ENCODE measurements at places on chromosomes 16 and 17.

GRCh38 chr16:10078541-10078949 lies 103.7 kb downstream of the GRIN2A start:
- DNase-seq: no peak

GRCh38 chr17:10713318-10713717 lies 15.9 kb downstream of the ADPRM start:
- DNase-seq: no peak

- no peak for DNase-seq
Observed at GRCh38 chr17:10875430-10875851, 37.6 kb upstream of the PIRT start.

GRCh38 chr17:83018658-83019193 lies 60.7 kb upstream of the METRNL start:
- no peak for DNase-seq

DNA sequence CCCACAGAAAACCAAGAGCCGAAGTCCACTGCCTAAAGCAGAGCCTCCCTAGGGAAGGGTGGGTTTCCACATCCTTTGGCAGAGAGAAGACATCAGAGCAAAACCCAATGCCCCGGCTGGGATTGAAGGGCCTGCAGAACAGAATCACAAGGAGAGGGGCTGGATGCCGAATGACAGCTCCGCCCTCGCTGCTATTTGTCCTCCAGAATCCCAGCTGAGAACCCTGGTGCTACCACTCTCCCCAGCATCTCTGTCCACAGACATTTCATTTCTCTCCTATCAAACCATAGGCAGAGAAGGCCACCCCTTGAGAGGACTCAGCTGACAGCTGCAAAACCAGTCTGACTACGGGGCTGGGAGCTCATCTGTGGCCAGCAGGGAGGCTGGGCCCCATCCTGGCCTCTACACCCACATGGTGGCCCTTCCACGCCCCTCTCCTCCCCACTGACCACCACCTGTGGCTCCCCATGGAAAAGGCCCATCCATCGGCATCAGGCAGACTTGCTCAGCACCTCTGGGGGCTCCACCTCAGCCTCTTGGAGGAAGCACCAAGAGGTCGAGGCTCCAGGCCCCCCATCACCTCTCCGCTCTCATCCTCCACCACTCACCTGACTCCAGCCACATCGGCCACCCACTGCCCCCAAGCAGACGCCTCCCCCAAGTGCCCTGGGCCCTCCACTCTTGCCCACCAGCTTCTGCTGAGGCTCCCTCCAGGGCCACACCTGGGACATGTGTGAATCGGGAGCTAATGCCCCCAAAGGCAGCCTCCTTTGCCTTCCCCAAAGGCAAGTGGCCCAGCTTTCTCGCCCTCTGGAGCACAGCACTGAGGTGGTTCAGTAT lies 288.5 kb downstream of the C16orf95 start:
- no peak for DNase-seq
